ENCODE measurements at places on chromosomes 16 and 17. TPM values are rescaled to one million over a fixed set of nuclear protein-coding genes. Genes with fewer than 3 reads are reported as not detected.

HIC1 gene
- 35.1 TPM for total RNA-seq

FGF11 gene
- 16.5 TPM for total RNA-seq

RNF43 gene
- 1.1 TPM for total RNA-seq

HBA2 gene
- total RNA-seq, result not detected

LRRC36 gene
- 0.81 TPM for total RNA-seq

KRT23 gene
- total RNA-seq, result not detected

TNFSF12 gene
- 11.8 TPM for total RNA-seq

DNA sequence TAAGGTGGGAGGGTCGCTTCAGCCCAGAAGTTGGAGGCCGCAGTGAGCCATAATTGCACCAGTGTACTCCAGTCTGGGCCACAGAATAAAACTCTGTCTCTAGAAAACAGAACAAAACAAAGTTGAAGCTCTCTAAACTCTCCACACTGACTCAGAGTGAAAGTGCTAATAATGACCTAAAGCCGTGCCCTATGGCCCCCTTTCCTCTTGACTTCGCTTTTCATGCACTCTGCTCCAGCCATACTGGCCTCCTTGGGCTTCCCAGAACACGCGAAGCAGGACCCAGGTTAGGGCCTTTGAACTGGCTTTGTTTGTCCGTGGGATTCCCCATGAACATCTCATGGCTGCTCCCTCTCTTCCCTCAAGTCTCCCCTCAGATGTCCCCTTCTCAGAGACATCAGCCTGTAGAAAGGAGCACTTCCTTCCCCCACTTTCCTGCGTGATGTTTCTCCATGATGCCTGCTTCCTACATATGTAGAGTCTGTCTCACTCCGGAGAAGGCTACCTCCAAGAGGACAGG is 18.6 kb upstream of the SPN start:
- H3K36me3 ChIP-seq, result no peaks in the 10 kb centered on the region
- H3K4me1 ChIP-seq, result peaks cover 36% of the 10 kb centered on the region
- no peak overlapping the region for H3K4me3 ChIP-seq
- no peak for DNase-seq
- no peaks in the 10 kb centered on the region for H3K27me3 ChIP-seq

DNA sequence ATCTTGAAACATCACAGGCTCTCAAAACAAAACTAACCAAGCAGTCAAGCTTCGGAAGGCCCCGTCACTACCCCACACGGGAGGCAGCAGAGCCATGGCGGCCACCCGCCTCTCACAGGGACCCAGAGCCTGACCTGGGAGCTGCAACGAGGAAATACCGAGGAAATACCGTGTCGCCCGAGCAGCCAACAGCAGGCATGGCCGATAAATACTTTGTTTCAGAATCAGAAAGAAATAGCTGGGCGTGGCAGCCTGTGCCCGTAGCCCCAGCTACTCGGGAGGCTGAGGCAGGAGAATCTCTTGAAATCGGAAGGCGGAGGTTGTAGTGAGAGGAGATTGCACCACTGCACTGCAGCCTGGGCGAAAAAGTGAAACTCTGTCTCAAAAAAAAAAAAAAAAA is 6.9 kb downstream of the LMF1 start:
- no peak for DNase-seq
- H3K27ac ChIP-seq, result peak overlapping the region; percentile 44
- no peaks in the 10 kb centered on the region for H3K27me3 ChIP-seq
- H3K4me3 ChIP-seq, result peak overlapping the region; percentile 41

GRCh38 chr16:8718851-8719680 is 44.6 kb downstream of the ABAT start:
- H3K4me1 ChIP-seq, result no peaks in the 10 kb centered on the region
- H3K4me3 ChIP-seq, result no peak overlapping the region
- H3K27ac ChIP-seq, result no peak overlapping the region
- H3K36me3 ChIP-seq, result peaks cover 9% of the 10 kb centered on the region
- no peaks in the 10 kb centered on the region for H3K27me3 ChIP-seq

DNA sequence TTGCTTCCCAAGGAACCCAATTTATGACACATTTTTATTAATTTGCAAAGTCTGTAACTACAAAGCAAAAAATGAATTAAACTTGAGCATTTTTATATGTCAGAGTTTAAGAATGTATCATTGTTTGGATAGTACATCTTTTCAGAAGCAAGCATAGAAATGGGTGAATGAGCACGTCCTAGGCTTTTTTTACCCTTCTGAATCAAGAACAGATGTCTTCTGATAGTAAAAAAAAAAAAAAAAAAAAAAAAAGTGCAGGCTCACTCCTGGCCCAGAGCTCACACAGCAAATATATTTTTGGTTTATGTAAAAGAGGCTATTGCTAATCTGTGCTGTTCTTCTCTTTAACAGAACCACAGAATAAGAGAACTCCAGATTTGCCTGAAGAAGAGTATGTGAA is 6.3 kb downstream of the TERF2IP start:
- peaks cover 40% of the 10 kb centered on the region for H3K4me1 ChIP-seq
- H3K27ac ChIP-seq, result peak overlapping the region; percentile 78
- no peak overlapping the region for H3K4me3 ChIP-seq
- no peak for DNase-seq
- no peaks in the 10 kb centered on the region for H3K27me3 ChIP-seq

- no peaks in the 10 kb centered on the region for H3K4me1 ChIP-seq
- peaks cover 6% of the 10 kb centered on the region for H3K27me3 ChIP-seq
- no peaks in the 10 kb centered on the region for H3K36me3 ChIP-seq
Observed at GRCh38 chr17:10612957-10613744, 44.0 kb downstream of the MYH3 start.

DNA sequence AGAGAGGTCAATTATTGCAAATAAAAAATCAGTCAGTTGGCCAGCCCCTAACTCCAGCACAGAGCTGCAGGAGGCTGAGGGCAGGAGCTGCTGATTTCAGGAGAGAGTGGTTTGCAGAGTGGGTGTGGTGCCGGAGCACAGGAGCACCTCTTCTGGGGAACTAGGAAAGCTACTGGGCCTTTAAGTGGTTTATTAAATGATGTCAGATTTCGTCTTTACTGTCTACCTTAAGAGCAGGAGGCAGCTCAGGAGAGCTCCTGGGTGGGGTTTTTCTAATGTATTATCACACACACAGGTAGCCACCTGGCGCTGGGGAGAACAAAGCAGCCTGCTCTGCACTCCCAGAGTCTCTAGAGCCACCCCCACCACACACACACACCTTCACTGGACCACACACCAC is 11.5 kb upstream of the HAS3 start:
- H3K36me3 ChIP-seq, result no peaks in the 10 kb centered on the region
- H3K4me3 ChIP-seq, result no peak overlapping the region
- H3K27me3 ChIP-seq, result no peaks in the 10 kb centered on the region

- no peak for DNase-seq
- no peak overlapping the region for H3K4me3 ChIP-seq
- H3K27ac ChIP-seq, result no peak overlapping the region
Observed at GRCh38 chr16:78844682-78845081, 745.2 kb downstream of the WWOX start.

- peak overlapping the region; percentile 75 for H3K4me3 ChIP-seq
- H3K4me1 ChIP-seq, result peaks cover 22% of the 10 kb centered on the region
- DNase-seq, result no peak
Observed at GRCh38 chr16:89219365-89219764, 1.9 kb downstream of the ZNF778 start.

DNA sequence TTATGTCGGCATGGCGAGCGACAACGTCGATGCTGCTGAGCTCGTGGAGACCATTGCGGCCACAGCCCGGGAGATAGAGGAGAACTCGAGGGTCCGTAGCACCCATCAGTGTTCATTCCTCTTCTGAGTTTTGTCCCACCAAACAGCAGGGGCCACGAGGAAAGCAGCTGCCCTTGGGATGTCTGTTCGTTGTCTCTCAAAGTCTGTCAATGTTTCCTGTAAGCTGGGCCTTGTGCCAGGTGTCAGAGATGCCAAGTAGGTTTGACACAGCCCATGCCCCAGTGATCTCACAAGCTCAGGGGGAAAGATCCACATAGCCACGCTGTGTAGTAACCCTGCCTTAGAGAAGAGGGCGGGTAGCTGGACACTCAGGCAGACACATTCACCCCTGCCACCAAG is 22.6 kb downstream of the NTAN1 start:
- H3K4me3 ChIP-seq, result no peak overlapping the region
- H3K36me3 ChIP-seq, result peaks cover 35% of the 10 kb centered on the region
- DNase-seq, result no peak
- H3K4me1 ChIP-seq, result peaks cover 16% of the 10 kb centered on the region
- no peak overlapping the region for H3K27ac ChIP-seq

GRCh38 chr17:19447085-19447583 is 36.1 kb downstream of the RNF112 start:
- no peak overlapping the region for H3K4me3 ChIP-seq
- H3K36me3 ChIP-seq, result no peaks in the 10 kb centered on the region
- H3K4me1 ChIP-seq, result no peaks in the 10 kb centered on the region
- H3K27me3 ChIP-seq, result peaks cover 4% of the 10 kb centered on the region
- peak; percentile 76 for DNase-seq
- no peak overlapping the region for H3K27ac ChIP-seq

- DNase-seq, result no peak
- H3K27ac ChIP-seq, result no peak overlapping the region
- peaks cover 14% of the 10 kb centered on the region for H3K27me3 ChIP-seq
- no peaks in the 10 kb centered on the region for H3K36me3 ChIP-seq
Observed at GRCh38 chr17:38544839-38545209, 60.9 kb downstream of the SRCIN1 start.

GRCh38 chr17:74176546-74177001 is 26.9 kb upstream of the RPL38 start:
- H3K4me1 ChIP-seq, result no peaks in the 10 kb centered on the region
- H3K27me3 ChIP-seq, result peaks cover 16% of the 10 kb centered on the region
- DNase-seq, result peak; percentile 64
- H3K36me3 ChIP-seq, result no peaks in the 10 kb centered on the region

- H3K36me3 ChIP-seq, result no peaks in the 10 kb centered on the region
- peaks cover 31% of the 10 kb centered on the region for H3K4me1 ChIP-seq
- no peak for DNase-seq
Observed at GRCh38 chr17:2789700-2790099, 6.5 kb upstream of the RAP1GAP2 start.

DNA sequence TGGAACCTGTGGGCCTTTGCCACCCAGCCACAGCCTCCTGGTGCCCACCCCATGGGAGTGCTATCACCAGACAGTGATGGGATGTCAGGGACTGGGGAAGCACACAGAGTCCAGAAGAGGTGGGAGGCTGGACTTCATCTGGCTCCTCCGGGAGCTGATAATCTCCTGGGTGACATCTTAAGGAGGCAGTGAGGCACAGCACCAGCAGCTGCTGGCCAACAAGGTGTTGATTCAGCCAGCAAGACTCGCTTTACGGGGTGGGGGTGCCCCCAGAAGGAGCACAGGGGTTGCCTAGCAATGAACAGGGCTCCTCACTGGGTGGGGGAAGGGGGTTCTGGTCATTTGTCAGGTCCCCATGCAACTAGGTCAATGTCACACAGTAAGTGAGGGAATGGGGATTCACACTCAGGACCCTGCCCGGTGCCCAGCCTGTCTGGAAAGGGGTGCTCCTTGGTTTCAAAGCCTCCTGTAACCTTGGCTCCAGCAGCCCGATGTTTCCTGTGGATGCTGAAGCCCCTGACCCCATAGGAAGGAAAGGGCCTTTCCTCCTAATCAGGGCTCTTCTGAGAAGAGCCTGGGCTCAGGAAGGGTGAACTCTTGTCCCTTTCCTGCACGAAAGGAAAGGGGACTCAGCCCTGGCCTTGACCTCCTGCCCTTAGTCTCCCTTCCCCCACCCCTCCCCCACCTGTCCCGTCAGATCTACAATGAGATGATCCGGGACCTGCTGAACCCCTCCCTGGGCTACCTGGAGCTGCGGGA is 17.7 kb downstream of the KIF19 start:
- H3K36me3 ChIP-seq, result no peaks in the 10 kb centered on the region
- peaks cover 2% of the 10 kb centered on the region for H3K27me3 ChIP-seq
- H3K4me1 ChIP-seq, result no peaks in the 10 kb centered on the region
- H3K4me3 ChIP-seq, result no peak overlapping the region

DNA sequence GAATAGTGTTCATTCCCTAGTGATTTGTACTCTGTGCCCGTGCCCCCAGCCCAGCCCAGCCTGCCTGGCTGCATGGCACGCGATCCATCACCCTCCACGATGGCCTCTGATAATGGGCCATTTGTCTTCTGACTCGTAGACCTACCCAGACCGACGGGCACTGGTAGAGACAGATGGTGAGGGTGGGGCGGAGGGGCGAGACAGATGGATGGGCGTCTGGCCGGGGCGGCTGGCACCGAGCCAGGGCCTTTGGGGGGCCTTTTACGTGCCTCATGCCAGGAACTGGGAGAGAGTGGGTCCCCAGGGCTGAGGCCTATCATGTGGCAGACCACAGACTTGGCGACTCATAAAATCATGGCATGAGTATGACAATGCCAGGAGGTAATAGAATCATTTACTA is 25.4 kb downstream of the CRHR1 start:
- H3K27me3 ChIP-seq, result peaks cover 9% of the 10 kb centered on the region
- no peak overlapping the region for H3K27ac ChIP-seq
- no peaks in the 10 kb centered on the region for H3K36me3 ChIP-seq
- DNase-seq, result no peak
- no peak overlapping the region for H3K4me3 ChIP-seq
- no peaks in the 10 kb centered on the region for H3K4me1 ChIP-seq

GRCh38 chr16:73966851-73967250 is 329.8 kb upstream of the PSMD7 start:
- H3K27me3 ChIP-seq, result no peaks in the 10 kb centered on the region
- H3K27ac ChIP-seq, result no peak overlapping the region
- no peaks in the 10 kb centered on the region for H3K36me3 ChIP-seq
- no peaks in the 10 kb centered on the region for H3K4me1 ChIP-seq

GRCh38 chr16:24005577-24005976 is 169.8 kb downstream of the PRKCB start:
- H3K36me3 ChIP-seq, result peaks cover 28% of the 10 kb centered on the region
- no peak overlapping the region for H3K4me3 ChIP-seq
- no peaks in the 10 kb centered on the region for H3K27me3 ChIP-seq
- DNase-seq, result peak; percentile 33

DNA sequence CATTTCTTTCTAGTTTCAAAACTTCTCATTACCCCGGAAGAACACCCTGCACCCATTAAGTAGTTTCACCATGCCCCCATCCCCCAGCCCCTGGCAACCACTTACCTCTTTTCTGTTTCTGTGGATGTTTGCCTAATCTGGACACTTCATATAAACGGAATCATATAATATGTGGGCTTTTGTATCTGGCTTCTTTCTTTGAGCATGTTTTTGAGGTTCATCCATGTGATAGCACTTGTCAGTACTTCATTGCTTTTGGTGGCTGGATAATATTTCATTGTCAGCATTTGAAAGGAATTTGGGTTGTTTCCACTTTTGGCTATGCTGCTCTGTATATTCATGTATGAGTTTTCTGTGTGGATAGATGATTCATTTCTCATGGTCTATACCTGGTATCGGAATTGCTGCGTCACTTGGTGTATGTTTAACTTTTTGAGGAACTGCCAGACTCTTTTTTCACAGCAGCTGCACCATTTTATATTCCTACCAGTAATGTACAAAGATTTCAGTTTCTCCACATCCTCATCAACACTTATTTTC is 30.0 kb upstream of the SLC5A10 start:
- peaks cover 68% of the 10 kb centered on the region for H3K4me1 ChIP-seq
- peak overlapping the region; percentile 86 for H3K27ac ChIP-seq
- peak overlapping the region; percentile 13 for H3K4me3 ChIP-seq
- H3K36me3 ChIP-seq, result peaks cover 44% of the 10 kb centered on the region

DNA sequence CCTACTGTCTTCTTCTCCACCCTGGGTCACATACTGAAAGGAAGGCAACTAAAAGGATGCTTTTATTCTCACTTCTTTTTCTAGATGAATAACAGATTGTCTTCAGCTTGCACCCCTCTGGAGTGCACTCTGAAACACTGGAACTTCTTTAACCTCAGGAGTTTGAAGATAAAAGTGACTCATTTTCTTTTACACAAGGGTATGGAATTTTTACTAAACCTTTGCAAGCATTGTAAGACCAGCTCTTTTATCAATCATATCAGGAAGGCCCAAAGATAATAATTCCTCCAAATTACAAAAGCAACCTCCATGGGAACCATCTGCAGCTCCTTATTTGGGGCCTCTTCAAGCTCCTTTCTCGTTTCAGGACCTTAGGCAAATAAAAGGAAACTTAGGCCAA is 193.5 kb upstream of the KIF2B start:
- H3K27ac ChIP-seq, result no peak overlapping the region
- no peaks in the 10 kb centered on the region for H3K27me3 ChIP-seq
- DNase-seq, result no peak
- H3K4me1 ChIP-seq, result no peaks in the 10 kb centered on the region
- H3K36me3 ChIP-seq, result no peaks in the 10 kb centered on the region
